NCI-H1436 treated with DMSO at 0.1 percent for 48 hours (cell line): ENCODE measurements at places on chromosomes 12 and 14.

GRCh38 chr14:29627137-29627536 lies 300.5 kb downstream of the PRKD1 start:
- DNase-seq: no peak

GRCh38 chr14:106872611-106873446 lies 1346.4 kb downstream of the TMEM121 start:
- peak; percentile 97 for DNase-seq

GRCh38 chr12:99281277-99281676 lies 366.3 kb upstream of the GARIN6 start:
- no peak for DNase-seq

DNA sequence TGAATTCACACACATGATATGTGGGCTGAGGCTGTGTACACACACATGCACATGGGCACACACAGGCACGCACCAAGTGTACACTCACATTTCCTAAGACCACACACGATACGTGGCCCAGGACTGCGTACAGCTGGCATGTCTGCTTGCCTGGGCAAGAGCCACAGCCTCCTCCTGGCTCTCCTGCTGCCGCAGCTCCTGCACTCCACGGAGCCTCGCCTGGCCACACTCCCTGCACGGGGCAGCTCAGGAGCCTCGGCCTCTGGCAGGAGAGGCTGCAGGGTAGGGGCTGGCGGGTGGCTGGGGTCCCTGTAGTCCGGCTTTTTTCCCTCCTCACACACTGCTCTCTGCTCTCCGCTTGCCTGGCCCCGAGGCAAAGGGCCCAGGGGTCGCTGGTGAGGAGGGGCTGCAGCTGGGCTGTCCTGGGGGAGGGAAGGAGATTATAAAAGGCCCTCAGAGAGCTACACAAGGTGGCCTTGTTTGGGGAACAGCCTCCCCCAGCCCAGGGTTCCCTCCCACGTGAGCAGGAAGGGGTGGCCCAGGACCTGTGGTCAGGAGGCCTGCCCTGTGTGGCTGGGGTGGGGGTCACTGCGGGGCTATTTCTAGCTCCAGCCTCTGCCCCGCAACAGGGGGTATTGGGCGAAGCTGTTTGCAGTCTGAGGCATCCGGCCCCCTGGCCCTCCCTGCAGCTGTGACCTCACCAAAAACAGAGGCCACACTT lies 89.0 kb upstream of the SFSWAP start:
- no peak for DNase-seq

DNA sequence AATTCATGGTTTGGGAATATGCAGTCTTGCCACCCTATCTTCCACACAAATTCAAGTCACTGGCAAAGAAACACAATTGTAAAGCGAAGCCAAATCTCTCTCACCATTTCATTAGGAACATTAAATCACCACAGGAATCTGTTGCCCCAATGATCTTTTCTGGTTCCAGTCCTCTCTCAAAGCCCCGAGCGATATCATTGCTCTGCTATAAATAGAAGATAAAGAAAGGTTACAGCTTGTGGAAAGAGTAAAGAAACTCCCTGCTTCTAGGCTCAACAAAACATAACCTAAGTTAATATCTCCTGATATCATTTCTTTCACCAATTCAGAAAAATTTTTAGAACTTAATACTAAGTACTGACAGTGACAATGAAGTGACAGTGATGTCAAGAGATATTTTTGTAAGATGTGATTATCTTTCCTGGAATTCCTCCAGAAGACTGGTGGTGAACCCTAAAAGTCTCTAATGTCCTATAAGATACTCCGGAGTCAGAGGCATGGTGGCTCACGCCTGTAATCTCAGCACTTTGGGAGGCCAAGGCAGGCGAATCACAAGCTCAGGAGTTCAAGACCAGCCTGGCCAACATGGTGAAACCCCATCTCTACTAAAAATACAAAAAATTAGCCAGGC lies 33.8 kb downstream of the CBX5 start:
- DNase-seq: no peak

- no peak for DNase-seq
Measured at GRCh38 chr12:108750526-108750925, 19.2 kb upstream of the CORO1C start.

DNA sequence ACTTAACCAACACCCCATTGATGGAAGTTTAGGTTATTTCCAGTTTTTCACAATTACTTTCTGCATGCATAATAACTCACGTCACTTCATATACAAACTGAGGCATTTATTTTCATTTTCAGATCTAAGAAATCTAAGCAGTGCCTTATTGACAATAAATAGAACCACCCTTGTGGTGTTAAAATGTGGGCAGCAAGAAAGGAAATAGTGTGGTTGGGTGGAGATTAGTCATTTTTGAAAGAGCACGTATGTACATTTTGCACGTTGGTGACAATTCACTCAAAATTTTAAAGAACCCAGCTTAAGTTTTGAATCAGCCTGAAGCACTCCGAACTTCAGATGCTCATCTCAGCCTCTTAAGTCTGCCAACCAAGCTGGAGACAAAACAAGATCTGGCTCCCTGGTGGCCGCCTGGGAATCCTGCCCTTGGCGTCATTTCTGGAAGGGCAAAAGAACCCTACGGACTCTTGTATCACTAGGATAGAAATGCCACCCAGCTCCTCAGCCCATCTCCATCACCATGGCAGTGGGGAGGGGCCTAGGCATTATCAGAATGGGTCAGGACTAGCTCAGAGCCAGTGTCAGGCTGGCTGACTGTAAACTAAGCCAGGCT lies 89.5 kb upstream of the BCL2L14 start:
- no peak for DNase-seq

- DNase-seq: no peak
Measured at GRCh38 chr12:5294274-5295070, 137.4 kb upstream of the NTF3 start.

DNA sequence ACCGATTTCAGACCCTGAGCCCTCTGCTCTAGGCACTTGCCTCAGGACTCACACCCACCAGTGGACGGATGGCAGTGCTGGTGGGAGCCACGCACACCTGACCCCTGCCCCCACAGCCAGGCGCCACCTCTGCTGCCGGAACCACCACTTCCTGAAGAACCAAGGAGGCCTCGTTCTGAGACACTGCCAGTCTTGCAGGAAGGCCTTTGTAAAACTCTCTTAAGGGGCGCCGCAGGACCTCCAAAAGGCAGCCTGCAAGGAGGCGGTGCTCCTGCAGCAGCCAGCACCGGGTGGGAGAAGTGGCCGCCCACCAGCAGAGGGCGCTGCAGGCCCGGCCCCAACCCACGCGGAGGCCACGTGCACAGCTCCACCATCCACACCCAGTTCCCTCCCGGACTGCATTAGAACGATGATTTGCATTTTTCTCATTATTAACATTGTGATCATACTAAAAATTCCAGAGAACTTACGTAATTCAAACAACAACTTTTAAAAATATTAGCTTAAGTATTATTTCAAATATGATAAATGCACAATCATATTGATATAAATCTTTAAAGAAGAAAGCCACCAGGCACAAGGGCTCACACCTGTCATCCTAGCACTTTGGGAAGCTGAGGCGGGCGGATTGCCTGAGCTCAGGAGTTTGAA lies 12.8 kb downstream of the STX2 start:
- DNase-seq: no peak

- DNase-seq: no peak
Measured at GRCh38 chr12:47504775-47505446, 200.9 kb downstream of the RPAP3 start.

- DNase-seq: no peak
Measured at GRCh38 chr12:93589081-93589480, 16.6 kb downstream of the SOCS2 start.

DNA sequence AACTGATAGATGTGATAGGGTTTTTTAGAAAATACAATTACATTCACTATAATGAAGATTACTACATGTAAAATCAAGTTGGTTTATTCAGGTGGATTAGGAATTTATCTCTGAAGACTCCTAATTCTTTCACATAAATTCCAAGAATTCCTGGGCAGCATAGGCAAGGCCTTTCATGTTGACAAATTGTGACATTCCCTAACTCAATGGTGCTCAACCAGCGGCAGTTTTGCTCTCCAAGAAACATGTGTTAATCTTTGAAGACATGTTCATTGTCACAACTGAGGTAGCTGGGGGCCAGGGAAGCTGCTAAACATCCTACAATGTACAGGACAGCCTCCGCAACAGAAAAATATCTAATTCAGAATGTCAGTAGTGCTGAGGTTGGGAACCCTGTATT lies 46.3 kb downstream of the PTPRQ start:
- DNase-seq: no peak

DNA sequence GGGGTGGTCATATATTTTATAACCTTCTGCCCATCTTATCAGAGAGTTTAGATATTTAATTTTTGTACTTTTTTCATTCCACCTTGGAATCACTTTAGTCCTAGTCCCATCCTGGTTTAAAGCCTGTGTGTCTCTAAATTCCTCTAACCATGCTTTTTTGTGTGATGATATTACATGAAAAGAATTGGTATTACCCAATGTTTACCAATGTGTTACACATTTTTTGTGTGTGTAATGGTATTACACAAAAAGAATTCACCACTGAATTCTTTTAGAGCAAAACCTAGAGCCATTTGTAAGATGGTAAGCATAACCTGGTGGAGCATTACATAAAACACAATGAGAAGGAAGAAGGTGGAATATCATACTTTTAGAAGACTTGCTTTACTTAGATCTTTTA lies 77.5 kb downstream of the FAR2 start:
- DNase-seq: no peak

DNA sequence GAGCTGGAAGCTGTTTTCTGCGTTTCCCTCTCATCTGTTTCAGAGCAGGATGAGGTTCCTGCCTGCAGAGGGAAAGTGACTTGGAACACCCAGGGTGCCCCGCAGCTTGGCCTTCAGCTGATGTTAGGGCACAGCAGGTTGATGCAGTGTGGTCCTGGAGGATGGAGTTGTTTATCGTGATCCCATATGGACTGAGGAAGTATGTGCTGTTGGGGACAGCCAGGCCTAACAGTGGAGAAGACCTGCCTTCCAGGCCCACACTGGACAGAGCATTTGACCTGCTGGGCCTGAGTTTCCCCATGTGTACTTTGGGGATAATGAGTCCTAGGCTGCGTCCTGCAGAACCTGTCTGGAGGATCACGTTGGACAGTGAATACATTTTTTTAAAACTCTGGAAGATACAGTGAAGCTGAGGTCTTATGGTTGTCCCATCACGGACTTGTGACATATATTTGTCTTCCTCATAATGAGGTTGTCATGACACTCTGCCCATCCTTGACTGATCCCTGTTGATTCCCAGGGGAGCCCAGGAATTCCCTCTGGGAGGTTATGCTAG lies 12.8 kb downstream of the SERPINA1 start:
- DNase-seq: no peak

DNA sequence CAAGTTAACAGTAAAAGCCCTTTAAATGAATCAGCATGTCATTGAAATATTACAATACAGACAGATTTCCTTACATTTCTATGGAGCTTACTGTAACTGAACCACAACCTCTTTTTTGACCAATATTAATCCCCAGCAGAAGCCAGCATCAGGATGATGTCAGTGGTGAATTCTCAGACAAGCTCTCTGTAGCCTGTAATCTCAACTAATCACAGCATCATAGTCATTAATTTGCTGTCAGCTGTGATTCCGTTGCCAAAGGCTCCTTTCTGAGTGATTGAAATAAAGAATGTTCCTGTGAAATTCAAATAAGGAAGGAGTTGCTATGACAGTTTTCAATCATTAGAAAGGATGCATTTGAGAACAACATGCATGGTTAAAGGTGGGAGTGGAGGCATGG lies 323.1 kb downstream of the PDZRN4 start:
- no peak for DNase-seq

DNA sequence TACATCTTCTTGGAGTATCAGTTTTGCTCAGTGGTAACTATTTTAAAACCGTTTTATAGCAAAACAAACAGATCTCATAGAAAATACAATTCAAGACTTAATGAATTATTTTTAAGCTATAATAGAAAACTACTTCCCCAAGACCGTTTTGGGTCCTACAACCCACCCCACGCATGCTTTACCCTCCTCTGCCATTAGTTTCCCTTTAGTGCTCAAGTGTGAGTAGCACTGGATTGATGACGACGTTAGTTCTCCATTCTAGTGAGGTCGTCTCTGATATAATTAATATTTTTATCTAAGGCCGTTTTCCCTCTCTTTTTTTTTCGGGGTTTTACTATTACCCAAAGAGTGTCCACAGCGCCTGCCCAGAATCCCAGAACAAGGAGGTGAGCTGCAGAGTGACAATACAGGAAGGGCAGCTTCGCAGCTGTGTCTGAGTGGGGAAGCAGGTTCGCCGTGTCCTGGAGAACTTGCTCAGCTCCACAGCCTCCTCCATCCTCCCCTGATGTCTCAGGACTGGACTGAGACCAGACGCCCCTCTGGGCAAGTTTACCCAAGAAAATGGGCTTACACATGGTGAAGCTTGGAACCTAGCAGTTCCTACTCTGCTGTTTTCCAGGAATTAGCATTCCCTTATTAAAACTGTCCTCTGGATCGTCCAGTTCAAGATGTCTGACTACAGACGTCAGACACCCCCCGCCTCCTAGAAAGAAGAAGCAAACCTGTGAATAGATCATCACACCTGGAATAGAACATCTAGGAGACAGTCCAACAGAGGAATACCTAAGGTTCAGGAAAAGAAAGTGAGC lies 31.9 kb upstream of the MON2 start:
- DNase-seq: no peak

GRCh38 chr12:76863005-76863670 lies 15.7 kb downstream of the CSRP2 start:
- no peak for DNase-seq

DNA sequence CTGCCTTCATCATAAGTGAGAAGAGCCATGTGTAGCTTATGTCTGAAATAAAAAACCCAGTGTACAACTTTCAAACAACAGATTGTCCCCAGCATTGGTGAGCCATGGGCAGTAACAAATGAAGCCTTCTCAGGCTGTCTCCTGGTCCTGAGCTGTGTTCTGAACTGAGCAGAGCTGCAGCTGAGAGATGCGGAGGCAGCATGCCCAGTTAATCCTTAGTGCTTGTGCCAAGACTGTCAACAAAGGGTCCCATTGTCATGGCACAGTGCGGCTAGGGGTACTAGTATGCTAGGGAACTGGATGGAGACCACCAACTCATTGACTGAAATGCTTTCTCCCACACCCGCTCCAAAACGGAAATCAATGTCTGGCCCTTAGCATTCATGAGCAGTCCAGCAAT lies 154.3 kb downstream of the RMST start:
- no peak for DNase-seq

- DNase-seq: no peak
Measured at GRCh38 chr12:106227641-106228319, 20.0 kb downstream of the CKAP4 start.

GRCh38 chr12:110141389-110141788 lies 17.2 kb downstream of the IFT81 start:
- no peak for DNase-seq

- no peak for DNase-seq
Measured at GRCh38 chr14:71563492-71564153, 368.6 kb upstream of the RGS6 start.

DNA sequence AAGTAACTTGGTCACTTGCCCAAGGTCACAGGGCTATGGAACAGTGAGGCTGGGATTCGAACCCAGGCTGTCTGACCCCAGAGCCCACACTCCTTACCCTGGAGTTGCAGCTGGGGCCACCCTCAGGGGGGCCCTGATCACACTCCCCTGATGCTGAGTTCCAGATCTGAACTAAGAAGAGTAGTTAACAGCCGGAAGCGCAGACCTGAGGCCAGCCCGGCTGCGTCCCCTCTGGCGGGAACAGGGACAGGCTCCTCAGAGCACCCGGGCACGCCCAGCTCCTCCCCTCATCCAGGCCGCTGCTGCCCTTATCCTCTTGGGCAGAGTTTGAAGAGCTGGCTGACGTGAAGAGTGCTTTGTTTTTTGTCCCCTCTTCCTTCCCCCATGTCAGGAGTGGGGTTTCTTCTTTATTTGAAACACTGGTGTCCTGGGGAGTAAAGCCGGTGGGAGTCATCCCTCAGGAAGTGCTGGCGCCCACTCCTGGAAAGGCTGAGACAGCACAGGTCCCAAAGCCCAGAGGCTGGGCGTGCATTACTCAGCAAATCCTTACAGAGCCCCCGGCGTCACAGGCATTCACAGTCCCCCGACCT lies 8.7 kb downstream of the PHB2 start:
- peak; percentile 64 for DNase-seq
